ENCODE measurements at places on chromosomes 16 and 17.
A peak's percentile ranks its signal among the peaks of the same experiment; 100 is the strongest.

DNA sequence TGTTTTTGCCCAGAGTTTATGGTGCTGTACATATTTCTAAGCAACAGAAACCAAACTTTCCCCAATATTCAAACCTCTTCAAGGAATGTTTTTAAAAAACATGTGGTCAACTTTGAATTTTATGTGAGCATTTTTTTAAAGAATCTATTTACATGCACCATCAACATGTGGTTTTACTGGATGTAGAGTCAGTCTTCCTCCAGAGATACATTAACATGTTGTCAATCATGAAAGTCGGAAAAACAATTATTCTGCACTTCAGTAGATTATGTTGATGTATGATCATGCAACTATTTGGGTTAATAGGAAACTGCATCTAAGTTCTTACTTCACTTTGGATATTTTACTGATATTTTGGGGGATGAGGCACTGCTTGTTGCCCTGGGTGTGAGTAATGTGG is 208.6 kb downstream of the FOXL1 start:
- DNase-seq: no peak

DNA sequence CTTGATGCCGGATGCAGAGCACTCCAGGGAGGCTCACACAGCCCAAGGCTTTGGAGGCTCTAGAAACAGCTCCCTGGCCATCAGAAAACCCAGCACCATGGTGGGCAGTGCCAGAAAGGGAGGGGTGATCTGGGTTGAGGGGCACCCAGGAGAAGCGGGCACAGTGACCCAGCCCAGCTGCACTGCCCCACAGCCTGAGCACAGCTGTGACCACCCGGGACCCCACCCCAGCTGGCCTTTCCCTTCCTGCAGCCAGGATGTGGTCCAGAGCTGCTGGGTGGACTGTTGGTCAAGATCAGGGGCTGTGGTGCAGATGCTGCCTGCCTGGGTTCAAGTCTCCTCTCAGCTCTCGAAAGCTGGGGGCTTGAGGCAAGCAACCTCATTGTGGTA is 223.1 kb downstream of the ZNF423 start:
- DNase-seq: no peak

DNA sequence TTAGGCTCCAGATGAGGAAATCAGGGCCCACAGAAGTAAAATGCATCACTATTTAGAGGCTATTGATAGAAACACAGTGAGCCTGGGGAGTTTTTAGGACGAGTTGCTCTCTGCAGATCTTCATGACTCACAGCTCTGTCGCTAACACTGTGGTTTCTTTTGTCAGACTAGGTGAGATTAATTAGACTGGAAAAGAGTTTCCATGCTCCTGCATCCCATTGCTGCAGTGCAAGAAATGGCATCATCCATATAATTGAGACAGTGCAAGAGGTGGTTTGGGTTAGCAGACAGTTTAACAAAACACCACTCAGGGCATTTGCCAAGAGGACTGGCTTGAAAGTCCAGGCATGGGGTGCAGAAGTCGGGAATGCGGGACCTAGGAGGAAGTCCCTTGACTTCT is 198.8 kb upstream of the CACNG5 start:
- peak; percentile 83 for DNase-seq

- DNase-seq: no peak
Observed at GRCh38 chr16:78633551-78633950, 534.1 kb downstream of the WWOX start.

GRCh38 chr17:2197271-2197670 is 106.3 kb downstream of the SMG6 start:
- DNase-seq: no peak

GRCh38 chr17:67055041-67055443 is 10.7 kb downstream of the CACNG1 start:
- DNase-seq: no peak

GRCh38 chr17:57442401-57442823 is 186.1 kb downstream of the MSI2 start:
- DNase-seq: no peak

GRCh38 chr16:12754824-12755543 is 48.7 kb downstream of the CPPED1 start:
- DNase-seq: peak; percentile 54

- DNase-seq: no peak
Observed at GRCh38 chr17:42305543-42306384, 17.5 kb downstream of the STAT5A start.

GRCh38 chr17:65685110-65685509 is 123.7 kb upstream of the AXIN2 start:
- DNase-seq: peak; percentile 36

- DNase-seq: no peak
Observed at GRCh38 chr17:36884495-36885152, 52.7 kb upstream of the LHX1 start.

- no peak for DNase-seq
Observed at GRCh38 chr17:10058921-10059683, 139.3 kb downstream of the GAS7 start.

- DNase-seq: no peak
Observed at GRCh38 chr16:24507959-24508480, 31.3 kb upstream of the RBBP6 start.

DNA sequence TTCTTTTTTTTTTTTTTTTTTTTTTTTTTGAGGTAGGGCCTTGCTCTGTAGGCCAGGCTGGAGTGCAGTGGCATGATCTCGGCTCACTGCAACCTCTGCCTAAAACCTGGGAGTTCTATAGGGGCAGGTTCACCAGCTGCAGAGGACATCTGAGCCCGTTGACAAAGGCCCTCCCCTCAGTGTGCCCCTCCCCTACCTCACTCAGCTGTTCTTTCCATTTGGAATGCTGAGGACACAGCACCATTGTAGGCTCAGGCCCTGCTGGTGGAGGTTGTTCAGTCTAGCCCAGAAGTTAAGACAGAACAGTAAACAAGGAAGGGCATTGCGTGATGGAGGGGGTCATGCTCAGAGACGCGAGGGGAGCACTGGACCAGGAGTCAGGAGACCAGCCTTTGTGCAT is 21.8 kb upstream of the KIF19 start:
- DNase-seq: no peak

GRCh38 chr17:74374858-74375257 is 7.6 kb downstream of the GPR142 start:
- no peak for DNase-seq

GRCh38 chr17:49861150-49861884 is 13.4 kb upstream of the TAC4 start:
- DNase-seq: peak; percentile 31

DNA sequence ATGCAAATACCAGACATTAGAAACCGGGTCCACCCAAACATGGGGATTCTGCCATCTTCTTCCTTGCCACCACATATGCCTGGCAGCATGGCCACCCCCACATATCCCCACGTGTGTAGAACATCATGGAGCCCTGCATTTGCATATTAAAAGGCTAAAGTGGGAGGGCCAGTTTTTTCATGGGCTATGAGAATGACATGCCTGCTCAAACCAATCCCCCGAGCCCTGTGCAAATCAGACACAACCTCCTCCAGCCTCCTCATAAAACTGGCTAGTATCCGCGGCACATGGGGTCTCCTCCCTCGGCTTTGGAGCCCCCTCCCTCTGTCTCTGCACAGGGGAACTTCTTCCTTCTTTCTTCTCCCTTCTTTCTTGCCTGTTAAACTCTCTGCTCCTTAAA is 174.9 kb upstream of the WSCD1 start:
- no peak for DNase-seq

- DNase-seq: no peak
Observed at GRCh38 chr17:76390003-76390421, 5.6 kb downstream of the SPHK1 start.

DNA sequence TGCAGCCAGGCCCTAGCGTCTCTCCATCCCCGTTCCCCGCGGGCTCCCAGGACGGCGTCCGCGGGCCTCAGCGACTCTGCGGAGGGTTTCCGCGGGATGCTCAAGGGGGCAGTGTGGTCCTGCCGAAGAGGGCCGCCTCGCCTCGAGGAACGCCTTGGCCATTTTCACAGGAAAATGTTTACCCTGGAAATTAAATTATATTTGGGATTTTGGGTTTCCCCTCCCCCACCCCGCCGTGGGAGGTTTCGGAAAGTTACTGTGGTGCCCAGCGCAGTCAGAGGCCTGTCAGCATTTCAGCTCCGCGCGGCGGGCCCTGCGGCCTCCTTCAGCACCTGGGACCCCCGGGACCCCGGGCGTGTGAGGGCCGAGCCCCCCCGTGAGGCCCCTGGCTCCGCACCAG is 94.5 kb downstream of the PCTP start:
- peak; percentile 31 for DNase-seq

- no peak for DNase-seq
Observed at GRCh38 chr16:86533767-86534351, 21.2 kb downstream of the MTHFSD start.

DNA sequence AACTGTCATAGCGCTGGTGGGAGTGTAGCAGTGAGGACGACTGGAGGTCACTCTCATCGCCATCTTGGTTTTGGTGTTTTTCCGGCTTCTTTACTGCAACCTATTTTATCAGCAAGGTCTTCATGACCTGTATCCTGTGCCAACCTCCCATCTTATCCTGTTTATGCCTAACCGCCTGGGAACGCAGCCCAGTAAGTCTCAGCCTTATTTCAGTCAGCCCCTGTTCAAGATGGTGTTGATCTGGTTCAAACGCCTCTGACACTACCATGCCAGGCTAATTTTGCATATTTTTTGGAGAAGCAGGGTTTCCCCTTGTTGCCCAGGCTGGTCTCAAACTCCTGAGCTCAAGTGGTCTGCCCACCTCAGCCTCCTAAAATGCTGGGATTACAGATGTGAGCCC is 179.8 kb upstream of the HSBP1 start:
- no peak for DNase-seq

- DNase-seq: peak; percentile 76
Observed at GRCh38 chr17:1188812-1189504, 9.2 kb upstream of the ABR start.

- DNase-seq: no peak
Observed at GRCh38 chr16:52832771-52833170, 219.9 kb downstream of the CHD9NB start.

DNA sequence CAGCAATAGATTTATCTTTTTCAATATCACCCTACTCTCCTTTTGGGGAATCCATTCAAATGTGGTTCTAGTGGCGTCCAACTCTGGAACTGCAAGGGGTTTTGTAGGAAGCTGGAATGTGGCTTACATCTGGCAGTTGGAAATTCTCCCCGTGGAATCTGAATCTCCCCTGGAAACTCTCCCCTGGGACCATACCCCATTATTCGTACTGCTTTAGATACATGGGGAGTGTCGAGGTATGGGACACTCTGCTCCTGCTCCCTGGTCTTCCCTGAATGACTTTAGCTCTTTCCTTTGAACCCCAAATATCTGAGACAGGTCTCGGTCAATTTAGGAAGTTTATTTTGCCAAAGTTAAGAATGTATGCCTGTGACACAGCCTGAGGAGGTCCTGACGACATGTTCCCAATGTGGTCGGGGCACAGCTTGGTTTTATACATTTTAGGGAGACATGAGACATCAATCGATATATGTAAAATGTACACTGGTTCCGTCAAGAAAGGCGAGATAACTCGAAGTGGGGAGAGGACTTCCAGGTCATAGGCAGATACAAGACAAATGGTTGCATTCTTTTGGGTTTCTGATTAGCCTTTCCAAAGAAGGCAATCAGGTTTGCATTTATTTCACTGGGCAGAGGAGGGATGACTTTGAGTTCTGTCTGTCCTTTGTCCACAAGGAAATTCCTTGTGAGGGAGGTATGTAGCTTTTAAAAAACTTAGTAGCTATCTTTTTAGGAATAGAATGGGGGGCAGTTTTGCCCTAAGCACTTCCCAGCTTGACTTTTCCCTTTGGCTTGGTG is 89.1 kb upstream of the CORO6 start:
- DNase-seq: peak; percentile 56

GRCh38 chr16:58393138-58393504 is 850 bp downstream of the GINS3 start:
- DNase-seq: peak; percentile 16

GRCh38 chr17:35407531-35407930 is 24.8 kb downstream of the SLFN12 start:
- DNase-seq: no peak

- DNase-seq: no peak
Observed at GRCh38 chr16:252366-253337, 18.0 kb downstream of the FAM234A start.

GRCh38 chr17:9916108-9916507 is 11.0 kb upstream of the RCVRN start:
- no peak for DNase-seq

- no peak for DNase-seq
Observed at GRCh38 chr16:11066261-11066870, 122.0 kb downstream of the CLEC16A start.

DNA sequence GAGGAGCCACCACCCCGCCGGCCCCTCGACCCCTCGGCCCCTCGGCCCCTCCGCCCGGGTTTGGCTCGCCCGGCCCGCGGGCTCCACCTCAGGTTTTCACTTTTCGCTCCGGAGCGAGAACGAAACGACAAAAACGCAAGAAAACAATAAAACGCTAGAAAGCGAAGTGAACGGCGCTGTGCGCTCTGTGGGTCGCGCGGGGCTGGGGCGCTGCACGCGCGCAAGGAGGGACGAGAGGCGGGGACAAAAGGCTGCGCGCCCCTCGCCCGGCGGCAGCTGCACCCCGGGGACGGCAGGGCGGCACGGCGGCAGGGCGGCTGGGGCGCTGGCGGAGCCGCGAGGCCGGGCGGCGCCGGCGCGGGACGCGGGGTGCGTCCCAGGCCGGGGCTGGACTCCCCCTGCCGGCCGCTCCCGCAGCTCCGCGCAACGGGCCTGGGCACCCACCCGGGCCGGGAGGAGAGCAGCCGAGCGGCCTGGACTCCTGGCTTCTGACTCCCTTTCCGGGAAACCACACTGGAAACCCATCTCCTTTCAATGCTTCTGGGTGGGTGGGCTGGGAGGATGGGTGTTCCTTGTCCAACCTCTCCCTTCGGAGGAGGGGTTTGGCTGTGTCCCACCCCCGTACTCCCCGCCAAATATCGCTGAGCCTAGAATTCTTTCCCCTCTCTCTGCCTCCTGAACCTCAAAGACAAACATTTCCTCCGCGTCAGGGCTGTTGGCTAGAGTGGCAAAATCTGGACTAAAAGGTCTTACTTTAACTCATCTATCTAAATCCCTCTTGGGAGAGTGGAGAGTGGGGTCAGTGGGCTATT is 9.9 kb downstream of the TBX2 start:
- peak; percentile 57 for DNase-seq

DNA sequence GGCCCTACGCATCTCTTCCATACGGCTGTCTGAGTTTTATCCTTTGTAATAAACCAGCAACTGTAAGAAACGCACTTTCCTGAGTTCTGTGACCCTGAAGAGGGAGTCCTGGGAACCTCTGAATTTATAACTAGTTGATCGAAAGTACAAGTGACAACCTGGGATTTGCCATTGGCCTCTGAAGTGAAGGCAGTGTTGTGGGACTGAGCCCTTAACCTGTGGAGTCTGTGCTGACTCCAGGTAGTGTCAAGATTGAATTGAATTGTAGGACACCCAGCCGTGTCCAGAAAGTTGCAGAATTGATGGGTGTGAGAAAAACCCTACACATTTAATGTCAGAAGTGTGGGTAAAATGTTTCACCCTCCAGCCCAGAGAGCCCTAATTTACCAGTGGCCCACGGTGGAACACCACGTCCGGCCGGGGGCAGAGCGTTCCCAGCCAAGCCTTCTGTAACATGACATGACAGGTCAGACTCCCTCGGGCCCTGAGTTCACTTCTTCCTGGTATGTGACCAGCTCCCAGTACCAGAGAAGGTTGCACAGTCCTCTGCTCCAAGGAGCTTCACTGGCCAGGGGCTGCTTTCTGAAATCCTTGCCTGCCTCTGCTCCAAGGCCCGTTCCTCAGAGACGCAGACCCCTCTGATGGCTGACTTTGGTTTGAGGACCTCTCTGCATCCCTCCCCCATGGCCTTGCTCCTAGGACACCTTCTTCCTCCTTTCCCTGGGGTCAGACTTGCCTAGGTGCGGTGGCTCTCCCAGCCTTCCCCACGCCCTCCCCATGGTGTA is 1.5 kb downstream of the GAA start:
- no peak for DNase-seq

GRCh38 chr17:44859701-44860100 is 12.0 kb downstream of the HIGD1B start:
- DNase-seq: no peak
